ENCODE measurements at places on chromosomes 6 and 20.

- DNase-seq = no peak
These were observed 164.1 kb downstream of the FRK start for GRCh38 chr6:115896538-115897129.

GRCh38 chr6:39357998-39358686, 35.6 kb upstream of the KCNK16 start:
- no peak for DNase-seq

DNA sequence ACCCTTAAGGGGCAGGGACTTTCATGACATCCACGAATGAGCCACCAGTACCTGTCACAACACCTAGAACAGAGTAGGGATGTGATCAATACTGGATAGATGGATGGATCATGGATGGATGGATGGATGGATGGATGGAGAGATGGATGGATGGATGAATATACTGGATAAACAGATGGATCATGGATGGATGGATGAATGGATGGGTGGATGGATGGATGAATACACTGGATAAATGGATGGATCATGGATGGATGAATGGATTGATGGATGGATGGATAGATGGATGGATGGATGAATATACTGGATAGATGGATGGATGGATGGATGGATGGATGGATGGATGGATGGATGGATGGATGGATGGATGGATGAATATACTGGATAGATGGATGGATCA, 73.0 kb downstream of the PKHD1 start:
- DNase-seq = no peak

DNA sequence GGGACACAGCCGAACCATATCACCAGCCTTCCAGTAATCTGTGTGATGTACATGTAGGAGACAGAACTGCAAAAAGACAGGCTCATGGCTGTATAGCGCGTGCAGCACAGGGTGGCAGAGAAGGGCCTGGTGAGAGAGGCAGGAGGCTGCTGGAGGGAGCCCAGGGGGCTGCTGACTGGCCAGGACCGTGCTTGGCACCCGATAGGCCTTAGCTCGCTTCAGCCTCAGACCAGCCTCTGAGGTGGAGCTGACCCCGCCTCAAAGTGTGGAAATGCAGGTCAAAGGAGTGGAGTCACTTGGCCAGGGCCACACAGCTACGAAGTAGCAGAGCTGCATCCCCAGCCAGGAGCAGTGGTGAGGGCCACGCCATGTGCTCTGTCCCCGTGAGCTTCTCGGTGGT, 707.6 kb downstream of the QKI start:
- no peak for DNase-seq

DNA sequence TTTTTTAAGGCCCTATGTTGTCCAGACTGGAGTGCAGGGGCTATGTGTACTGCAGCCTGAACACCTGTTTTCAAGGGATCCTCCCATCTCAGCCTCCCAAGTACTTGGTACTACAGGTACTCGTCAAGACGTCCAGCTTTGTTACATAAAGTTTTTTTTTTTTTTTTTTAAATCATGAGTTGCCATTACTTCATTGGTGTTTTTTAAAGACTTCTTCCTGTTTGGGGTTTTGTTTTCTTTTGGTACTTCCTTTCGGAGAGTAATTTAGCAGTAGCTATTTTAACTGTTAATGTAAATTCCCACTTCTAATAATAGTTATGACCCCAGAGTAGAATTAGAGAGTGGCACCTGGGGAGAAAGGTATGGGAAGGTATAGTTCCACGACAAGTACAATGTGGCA, 10.5 kb downstream of the ZNFX1 start:
- no peak for DNase-seq

DNA sequence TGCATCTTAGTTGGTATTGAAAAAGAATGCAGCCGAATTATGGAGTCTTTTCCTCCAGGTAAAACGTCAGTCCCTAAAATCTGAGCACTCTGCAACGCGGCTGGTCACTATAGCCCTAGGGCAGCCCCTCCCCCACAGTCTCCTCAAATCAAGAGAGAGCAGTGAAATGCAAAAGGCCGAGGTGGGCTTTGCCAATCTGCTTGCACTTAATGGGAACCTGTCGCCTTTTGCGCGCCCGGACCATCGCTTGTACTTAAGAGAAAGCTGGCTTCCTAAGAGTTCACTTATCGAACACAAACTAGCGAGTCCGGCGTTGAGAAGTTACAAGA, 447 bp downstream of the MCM3 start:
- no peak for DNase-seq

DNA sequence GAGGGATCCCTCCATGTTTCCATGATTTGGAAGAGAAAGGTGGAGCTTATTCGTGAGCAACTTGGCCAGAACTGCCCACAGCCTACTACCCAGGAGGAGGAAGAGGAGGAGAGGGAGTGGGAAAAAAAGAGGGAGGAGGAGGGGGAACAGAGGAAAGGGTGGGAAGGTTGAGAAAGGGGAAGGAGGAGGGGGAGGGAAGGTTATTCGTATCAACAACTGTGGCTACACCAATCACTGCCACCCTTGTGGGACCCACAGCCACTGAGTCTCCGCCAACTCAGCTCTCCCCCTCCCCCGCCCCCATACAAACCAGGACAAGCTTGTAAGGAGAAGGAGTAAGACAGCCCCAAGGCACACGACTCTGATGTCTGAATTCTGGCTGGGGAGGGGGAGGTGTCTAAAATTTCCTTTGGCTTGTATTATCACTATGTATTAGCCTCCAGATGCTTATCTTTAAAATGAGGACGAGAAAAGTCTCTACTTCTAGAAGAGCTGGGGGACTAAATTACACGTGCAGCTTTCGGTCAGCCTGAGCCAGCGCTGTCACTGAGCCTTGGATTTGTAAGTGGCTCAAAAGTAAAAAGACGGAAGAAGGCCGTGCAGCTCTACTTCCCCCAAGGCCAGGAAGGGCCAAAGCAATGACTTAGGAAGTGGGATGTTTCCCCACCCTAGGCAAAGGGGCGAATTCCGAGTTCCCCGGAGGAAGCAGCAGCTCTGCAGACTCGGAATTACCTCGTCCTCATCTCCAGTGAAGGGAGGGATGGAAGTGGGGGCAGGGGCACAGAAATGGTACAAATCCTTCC, 1.0 kb downstream of the FKBP1A start:
- no peak for DNase-seq

DNA sequence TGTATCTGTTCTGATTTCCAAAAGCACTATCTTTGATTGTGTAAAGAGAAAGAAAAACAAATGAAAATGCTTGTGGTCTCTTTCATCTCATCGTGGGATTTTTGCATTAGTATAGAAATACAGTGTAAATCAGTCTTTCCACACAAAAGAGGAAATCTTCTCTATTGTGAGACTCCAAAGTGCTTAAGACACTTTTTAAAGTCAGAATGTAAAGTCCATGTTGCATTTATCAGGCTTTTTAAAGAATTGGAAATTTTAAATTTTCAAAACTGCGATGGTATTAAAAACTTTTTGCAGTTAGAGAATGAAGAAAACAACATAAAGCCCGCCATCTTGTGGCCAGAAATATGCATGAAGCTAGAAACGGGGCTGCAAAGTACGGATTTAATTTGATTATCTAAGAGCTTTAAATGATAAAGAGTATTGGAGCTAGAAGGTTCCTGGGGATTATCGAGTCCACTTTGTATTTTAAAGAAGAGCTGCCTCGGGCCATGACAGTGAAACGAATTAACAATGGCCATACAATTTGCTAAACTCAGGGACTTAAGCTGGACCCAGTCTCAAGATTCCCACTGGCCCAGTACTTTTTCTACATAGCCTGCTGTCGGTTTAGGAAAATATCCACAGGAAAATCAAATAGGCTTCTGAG, 339.6 kb downstream of the ARHGAP18 start:
- DNase-seq = peak; percentile 18

- DNase-seq = no peak
These were observed 39.2 kb downstream of the CYP24A1 start for GRCh38 chr20:54134445-54135220.

- no peak for DNase-seq
These were observed 56.1 kb upstream of the STMND1 start for GRCh38 chr6:17045581-17046322.

- DNase-seq = no peak
These were observed 431.8 kb upstream of the SOX4 start for GRCh38 chr6:21161707-21162106.

DNA sequence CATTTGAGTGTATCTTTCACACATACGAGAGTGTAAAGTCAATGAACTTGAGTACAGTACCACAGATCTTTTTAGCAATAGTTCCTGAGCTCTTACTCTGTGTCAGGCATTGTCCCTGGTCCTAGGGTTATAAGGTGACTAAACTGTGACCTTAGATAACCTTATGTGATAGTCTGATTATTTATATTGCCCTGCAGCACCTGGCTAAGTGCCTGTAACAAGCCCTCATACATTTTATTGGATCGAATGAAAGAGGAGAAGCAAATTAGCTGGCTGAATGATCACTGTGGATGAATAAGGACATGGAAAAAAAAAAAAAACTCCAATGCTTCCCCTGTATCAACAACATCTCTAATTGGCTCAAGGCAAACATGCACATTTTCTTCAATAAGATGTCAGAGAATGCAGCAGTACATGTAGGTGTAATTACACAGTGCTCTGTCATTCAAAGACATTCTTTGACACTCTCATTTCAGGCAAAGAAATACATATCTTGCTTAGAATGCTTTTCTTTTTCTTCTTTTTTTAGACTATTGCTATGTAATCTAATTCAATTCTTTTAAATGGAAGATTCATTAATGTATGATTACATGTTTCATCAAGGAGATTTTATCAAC, 153.4 kb downstream of the PHACTR1 start:
- no peak for DNase-seq

DNA sequence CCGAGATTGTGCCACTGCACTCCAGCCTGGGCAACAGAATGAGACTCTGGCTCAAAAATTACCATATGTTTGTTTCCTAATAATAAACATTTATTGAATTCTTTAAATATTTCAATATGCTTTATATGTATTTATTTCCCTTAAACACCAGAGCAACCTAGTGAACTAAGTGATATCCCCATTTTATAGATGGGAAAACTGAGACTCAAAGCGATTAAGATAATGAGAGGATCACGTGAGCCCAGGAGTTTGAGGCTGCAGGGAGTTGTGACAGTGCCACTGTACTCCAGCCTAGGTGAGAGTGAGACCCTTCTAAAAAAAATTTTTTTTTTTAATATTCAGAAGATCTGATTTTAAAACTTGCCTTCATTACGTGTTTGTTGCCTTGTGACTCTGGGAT, 19.4 kb upstream of the CARMIL1 start:
- DNase-seq = no peak

DNA sequence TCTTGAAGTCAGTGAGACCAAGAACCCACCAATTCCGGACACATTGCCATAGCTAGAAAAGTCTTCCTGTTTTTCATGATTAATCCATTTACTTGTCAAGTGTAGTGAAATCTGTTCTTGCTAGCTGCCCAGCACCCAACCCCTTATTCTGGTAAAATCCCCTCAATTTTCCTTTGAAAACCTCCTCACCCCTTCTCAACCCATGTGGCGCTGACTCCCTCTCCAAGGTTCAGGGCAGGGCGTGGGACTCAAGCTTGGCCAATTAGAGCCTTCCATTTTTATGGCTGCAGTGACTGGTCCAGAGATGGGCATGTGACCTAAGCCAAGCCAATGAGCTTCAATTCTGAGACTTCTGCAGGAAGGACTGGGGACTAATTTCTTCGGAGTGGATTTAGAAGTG, 9.8 kb upstream of the ZBP1 start:
- peak; percentile 50 for DNase-seq

GRCh38 chr6:145809785-145810184, 4.8 kb downstream of the FBXO30 start:
- no peak for DNase-seq

- DNase-seq = no peak
These were observed 92.4 kb downstream of the CD24 start for GRCh38 chr6:106882138-106882537.

- peak; percentile 12 for DNase-seq
These were observed 10.0 kb upstream of the POU3F2 start for GRCh38 chr6:98824162-98824901.

DNA sequence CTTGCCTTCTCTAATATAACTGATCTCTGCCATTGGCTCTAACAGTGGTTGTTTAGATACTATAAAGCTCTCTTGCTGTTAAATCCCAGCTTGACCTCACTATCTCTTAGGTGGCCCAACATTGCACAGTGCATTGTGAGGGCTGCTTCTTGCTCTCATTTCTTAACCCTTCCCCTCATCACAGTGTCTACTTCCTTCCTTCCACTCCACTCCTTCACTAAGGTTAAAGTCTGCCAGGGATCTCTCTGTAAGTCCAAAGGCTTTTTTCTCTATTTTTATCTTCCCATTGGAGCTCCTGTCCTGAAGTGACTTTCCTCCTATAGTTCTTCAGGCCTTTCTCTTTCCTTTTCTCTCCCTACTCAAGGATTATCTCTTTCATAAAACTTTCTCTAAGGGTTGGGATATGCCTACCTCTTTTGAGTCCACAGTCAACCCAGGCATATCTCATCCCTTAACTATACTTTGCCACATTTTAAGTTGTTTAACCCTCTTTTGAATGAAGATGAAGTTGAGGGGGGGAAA, 4.0 kb upstream of the TBC1D22B start:
- no peak for DNase-seq

GRCh38 chr6:82074556-82074955, 173.0 kb downstream of the IBTK start:
- DNase-seq = no peak
